HepG2 (cell line): ENCODE measurements at places on chromosomes 2 and 18. TPM values are rescaled to one million over a fixed set of nuclear protein-coding genes. Genes with fewer than 3 reads are reported as not detected.

Gene CLEC4F
- total RNA-seq: 0.13 TPM in 2 replicates

Gene ANKZF1
- total RNA-seq: 14.6 and 25.3 TPM in 2 replicates

Gene ADCYAP1
- not detected in 2 replicates for total RNA-seq

- no peak for DNase-seq
Measured at GRCh38 chr2:26723475-26723874, 31.0 kb downstream of the KCNK3 start.

DNA sequence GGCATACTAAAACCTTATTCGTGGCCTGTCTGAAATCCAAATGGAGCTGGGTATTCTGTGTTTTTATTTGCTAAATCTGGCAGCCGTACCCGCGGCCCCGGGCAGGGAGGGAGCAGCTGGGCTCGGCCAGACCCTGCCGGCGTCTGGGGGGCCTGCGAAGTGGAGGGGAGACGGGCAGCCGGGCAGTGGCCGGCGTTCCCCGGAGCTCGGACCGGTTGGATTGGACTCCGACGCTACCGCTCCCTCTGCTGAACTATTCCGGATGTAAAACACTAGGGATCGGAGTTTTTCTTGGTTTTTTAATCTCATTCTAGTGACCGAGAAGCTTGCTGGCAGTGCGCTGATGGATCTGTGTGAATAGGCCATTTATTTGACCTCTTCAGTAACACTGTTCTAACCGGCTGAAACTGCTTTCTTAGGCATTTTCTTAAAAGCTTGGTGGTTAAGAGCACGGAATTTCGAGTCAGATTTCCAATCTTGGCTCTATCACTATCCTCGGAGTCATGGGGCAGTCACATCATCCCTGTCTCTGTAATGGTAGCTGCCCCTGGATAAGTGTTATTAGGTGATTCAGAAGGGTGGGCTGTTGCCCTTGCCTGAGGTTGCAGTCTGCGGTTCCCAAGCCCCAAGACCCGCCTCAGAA is 694 bp downstream of the UNC50 start:
- no peak for DNase-seq

- DNase-seq: no peak
Measured at GRCh38 chr2:133518700-133519344, 49.4 kb downstream of the NCKAP5 start.

DNA sequence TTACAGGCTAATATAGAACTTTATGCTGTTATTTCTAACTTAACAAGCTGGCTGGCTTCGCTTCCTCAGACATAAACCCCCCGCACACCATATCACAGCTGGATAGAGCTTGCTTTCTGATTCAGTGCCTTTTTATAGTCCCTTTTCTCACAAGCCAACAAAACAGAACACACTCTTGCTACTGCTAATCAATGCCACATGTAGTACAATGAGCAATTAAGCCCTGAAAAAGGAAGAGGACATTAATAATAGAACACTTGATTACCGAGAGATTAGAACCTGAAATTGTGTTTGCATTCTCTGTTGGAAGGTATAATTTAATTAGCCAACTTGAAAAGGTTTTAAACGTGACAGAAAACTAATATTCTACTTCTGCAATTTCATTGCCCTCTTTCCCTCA is 267.7 kb upstream of the CYRIA start:
- no peak for DNase-seq

GRCh38 chr18:53496028-53496427 is 728.4 kb downstream of the MBD2 start:
- DNase-seq: no peak

GRCh38 chr2:119179202-119179601 is 20.7 kb upstream of the C1QL2 start:
- DNase-seq: no peak

- no peak for DNase-seq
Measured at GRCh38 chr18:77020561-77020960, 112.0 kb downstream of the MBP start.
